Anterior cingulate cortex (tissue), 58 donors: ENCODE measurements at places on chromosomes 2 and 18.

- DNase-seq = no peak
Observed at GRCh38 chr2:134866498-134867099, 28.2 kb downstream of the ACMSD start.

DNA sequence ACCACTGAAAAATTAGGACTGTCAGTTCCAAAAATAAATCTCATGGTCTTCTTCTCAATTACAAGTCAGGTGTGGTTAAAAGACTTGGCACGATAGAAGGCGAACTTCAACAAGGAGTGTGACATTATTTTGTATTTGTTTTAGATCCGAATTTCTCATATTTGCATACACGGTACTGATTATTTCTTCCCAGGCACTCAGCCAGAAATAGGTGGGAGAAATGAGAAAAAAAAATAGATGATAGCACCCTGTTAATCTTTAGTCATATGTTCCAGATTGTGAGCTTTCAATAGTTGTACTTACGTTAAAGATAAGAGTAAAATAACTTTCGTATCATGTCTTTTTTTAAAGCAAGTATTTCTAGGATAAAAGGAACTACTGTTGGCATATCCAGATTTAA, 106.1 kb downstream of the DTNA start:
- DNase-seq = no peak

- no peak for DNase-seq
Observed at GRCh38 chr2:113123726-113124125, 3.7 kb upstream of the IL1RN start.

GRCh38 chr18:23871410-23871809, 143.1 kb upstream of the TTC39C start:
- DNase-seq = no peak

- no peak for DNase-seq
Observed at GRCh38 chr18:75875559-75875958, 448.1 kb upstream of the SMIM21 start.

DNA sequence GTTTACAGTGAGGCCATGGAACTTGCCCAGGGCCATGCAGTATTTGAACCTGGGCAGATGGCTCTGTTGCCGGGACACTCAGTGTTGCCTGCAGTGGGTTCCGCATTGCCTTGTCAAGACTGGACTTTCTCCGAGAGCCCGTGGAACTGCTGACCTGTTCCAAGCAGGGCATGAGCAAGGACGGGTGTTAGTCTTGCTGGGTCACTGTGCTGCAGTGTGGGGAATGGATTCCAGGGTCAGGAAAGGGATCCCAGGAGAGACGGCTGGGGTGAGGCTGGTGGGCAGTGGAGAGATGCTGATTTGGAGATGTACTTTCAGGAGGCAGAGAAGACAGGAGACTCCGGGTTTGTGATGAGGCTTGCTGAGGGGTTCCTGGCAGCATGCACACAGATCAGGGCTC, 348.7 kb upstream of the HS6ST1 start:
- no peak for DNase-seq

DNA sequence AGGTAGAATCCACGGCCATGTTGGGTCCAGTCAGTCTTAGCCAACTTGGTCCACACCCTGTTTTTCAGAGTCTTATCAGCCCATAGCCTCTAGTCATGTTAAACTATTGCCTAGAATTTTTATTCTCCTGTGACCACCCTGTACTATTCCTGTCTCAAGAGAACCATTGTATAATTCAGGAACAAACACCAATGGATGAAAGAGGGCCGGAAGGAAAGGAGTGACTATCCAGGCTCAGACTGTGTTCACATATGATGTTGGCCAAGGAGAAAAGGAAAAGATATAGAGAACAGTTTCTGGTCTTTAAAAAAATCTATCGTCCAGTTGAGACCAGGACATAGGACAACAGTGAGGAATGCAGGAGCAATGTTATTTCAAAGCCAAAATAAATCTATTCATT, 82.9 kb upstream of the SETBP1 start:
- DNase-seq = no peak

DNA sequence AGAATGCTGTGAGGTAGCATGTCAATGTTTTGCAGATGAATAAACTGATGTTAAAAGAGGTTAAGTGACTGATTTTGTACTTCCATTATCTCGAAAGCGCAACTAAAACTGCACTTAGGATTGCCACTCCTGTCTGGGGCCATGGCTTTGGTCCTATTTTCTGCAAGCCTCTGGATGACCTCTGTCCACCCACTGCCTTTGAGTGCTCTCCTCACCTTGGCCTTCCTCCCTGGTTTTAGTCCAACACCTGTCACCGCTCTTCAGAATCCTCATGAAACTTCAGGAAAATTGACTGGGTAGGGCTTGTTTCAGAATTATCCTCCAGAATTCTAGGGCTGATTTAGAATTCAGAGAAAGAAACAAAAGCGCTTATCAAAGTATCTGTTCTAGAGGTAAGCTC, 51.1 kb upstream of the HNMT start:
- no peak for DNase-seq

DNA sequence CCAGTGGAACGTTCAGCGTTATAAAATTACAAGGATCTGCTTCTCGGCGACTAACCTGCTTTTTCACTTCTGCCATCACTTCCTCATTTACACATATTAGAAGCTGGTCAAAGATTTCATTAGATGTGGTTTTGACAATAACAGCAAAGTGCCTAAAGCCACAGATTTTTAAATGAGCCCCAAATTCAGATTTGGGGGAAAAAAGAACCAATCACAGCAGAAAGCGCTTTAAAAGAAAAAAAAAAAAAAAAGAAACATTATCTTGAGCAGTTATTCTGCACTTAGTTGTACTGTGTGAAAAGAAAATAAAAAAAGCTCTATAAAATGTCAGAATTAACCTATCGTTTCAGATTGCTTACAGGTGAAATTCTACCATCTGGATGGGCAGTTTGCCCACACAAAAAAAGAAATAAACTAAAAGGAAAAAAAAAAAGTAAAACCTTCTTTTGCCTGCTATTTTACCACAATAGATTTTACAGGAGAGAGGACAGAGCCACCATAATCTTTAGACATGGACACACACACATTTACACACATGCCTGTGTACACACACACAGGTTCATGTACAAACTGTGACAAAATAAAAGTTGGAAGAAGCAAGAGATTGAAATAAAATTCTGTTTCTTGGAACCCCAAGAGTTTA, 167.2 kb downstream of the TCF4 start:
- DNase-seq = no peak

DNA sequence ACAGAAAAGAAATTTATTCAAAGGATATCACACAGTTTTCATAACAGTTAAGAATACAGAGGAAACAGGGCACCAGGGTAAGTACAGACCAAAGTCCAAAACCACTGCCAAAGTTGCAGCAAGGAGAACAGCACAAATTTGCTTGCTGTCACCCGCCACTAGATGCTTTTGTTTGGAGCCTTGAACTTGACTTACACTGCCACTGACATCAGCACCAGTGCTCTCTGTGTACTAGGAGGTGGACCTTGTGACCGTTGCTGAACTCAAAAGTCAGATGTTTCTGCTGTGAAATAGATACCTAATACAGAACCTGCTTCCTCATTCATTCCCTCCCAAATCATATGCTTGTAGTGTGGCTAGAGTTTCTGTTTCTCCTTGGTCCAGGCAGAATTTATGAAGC, 578.3 kb upstream of the TMEFF2 start:
- DNase-seq = no peak

DNA sequence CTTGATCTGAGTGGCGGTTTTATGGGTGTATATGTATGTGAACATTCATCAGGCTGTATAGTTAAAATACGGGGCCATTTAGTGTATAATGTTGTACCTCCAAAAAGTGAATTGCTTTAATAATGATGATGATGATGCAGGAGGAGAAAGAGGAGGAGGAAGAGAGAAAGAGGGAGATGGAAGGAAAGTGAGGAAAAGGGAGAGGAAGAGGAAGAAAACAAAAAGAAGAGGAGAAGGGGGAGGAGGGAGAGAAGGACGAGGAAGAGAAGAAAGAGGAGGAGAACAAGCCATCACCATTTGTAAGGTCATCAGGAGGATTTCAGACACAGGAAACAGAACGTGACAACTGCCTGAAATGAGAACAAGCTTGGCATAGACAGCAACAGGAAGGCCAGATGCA, 168.4 kb upstream of the NCKAP5 start:
- no peak for DNase-seq

GRCh38 chr2:229296536-229296935, 25.4 kb upstream of the PID1 start:
- no peak for DNase-seq

DNA sequence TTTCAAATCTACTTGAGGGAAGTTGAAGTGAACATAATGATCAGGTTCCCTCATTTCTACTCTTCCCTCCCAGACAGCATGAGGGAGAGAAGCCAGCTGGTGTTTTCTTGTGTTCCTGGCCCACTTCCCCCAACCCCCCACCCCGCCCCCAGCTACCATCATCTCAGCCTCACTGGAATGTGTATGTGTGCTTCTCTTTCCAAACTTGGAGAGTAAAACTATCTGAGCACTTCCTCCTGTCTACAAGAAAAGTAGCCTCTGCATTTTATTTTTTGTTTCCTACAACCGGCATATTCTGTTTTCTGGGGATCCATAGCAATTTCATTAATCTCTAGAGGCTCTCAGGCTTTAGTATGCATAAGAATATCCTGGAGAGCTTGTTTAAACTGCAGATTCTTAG, 53.6 kb upstream of the GRHL1 start:
- no peak for DNase-seq

DNA sequence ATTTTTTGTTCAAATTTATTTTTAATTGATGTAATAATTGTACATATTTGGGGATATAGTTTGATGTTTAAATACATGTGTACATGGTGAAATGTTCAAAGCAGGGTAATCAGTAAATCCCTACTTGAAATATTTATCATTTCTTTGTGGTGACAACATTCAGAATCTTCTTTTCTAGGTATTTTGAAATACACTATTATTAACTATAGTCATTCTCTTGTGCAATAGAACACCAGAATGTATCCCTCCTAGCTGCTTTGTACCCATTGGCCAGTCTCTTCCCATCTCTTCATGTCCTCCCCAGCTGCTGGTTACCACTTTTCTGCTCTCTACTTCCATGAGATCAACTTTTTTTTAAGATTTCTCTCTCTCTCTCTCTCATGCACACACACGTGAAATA, 126.5 kb downstream of the ZNF407 start:
- DNase-seq = no peak

GRCh38 chr2:142734770-142735169, 142.7 kb upstream of the KYNU start:
- no peak for DNase-seq

GRCh38 chr2:187549193-187549592, 5.0 kb downstream of the TFPI start:
- no peak for DNase-seq

DNA sequence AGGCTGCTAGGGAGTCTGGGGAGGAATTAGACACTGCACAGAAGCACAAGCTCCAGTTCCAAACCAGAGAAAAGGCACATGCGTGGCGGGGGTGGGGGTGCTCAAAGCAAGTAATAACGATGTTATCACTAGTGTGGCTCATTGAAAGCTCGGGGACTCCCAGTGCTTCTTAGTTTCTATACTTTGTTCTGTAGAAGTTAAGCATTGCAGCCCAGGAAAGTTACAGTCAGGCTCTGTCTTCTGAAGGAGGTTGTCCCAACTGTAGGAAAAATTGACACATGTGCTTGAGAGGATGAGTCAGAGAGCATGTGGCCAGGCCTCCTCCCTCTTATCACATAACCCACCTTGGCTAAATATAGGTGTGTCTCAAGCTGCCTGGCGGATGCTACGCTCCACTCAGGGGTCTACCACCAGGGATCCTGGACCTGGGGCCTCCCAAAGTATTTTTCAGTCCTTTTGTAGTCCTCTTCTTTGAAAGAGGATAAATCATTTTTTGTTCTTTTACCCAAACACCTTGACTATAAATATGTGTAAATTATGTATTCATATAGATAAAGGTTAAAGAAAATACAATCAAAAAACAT, 3.8 kb downstream of the GALNT5 start:
- no peak for DNase-seq

- no peak for DNase-seq
Observed at GRCh38 chr2:195338856-195339255, 318.2 kb upstream of the SLC39A10 start.

DNA sequence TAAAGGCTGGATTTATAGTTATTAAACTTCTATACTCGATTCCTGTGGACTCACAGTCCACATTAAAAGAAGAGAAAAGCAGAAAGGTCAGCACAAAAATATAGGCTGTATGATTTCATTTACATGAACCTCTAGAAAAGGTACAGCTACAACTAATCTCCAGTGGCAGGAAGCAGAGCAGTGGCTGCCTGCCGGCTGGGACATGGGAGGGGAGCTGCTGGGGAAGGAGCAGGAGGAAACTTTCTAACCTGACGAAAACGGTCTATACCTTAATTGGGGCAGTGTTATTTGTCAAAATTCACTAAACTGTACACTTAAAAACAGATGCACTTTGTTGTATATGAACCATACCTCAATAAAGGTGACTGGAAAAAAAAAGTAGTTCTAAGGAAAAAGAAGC, 26.7 kb downstream of the KCTD1 start:
- no peak for DNase-seq

GRCh38 chr2:69050802-69051201, 37.8 kb downstream of the ANTXR1 start:
- DNase-seq = no peak

- DNase-seq = no peak
Observed at GRCh38 chr18:38406607-38407006, 841.0 kb upstream of the CELF4 start.

GRCh38 chr2:74385396-74385795, 5.3 kb upstream of the DCTN1 start:
- DNase-seq = peak; percentile 82

- DNase-seq = no peak
Observed at GRCh38 chr18:29012364-29012763, 835.4 kb upstream of the CDH2 start.

DNA sequence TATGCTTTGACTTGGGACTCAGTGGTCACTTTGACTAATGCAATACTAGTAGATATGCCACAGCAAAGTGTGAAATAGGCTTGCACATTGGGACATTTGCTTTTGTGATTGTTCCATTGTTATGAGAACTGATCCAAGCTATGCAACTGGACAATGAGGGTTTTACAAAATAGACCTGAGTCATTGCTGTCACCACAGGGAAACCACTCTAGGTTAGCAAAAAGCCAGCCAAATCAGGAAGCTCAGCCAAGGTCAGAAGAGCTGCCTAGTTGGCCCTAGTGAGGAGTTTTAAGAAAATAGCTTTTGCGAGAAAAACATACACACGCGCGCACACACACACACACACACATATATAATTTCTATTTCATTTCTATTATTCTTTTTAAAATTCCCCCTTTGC, 452.4 kb upstream of the CDH7 start:
- DNase-seq = no peak

DNA sequence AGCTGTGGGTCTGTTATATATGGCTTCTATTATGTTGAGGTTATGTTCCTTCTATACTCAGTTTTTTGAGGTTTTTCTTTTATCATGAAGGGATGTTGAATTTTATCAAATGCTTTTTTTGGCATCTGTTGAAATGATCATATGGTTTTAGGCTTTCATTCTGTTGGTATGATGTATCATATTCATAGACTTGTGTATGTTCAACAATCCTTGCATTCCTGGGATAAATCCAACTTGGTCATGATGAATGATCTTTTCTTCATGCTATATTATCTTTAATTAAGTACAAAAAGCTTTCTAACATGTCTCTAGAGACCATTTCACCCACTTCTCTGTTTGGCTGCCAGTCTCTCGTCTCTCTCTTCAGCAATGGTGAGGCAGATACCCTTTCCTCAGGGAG, 54.2 kb downstream of the MDH1 start:
- DNase-seq = no peak

GRCh38 chr2:24359129-24360049, 947 bp downstream of the ITSN2 start:
- peak; percentile 40 for DNase-seq

- DNase-seq = no peak
Observed at GRCh38 chr2:127644066-127645025, 1.6 kb upstream of the GPR17 start.

GRCh38 chr2:182883451-182883850, 17.0 kb upstream of the FRZB start:
- no peak for DNase-seq
